ENCODE measurements at places on chromosomes 6 and 20.

DNA sequence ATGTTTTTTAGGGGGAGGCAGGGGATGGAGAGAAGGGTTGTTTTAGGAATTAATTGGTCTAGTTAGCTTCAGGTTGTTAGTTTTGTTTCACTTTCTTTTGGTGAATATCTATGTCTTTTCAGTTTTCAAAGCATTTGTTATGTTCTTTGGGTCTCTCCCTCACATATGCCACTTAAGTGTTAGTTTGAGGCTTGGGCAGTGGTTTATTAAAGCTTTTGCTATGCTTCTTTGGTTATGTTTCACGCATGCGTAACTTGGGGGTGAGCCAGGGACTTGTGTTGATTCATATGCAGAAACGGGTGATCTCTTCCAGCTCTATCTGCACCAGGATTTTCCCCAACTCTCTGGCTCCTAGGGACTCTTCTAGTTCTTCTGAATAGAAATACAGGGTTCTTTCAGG, 11.4 kb upstream of the MMS22L start:
- H3K36me3 ChIP-seq, result no peaks in the 10 kb centered on the region
- H3K27ac ChIP-seq, result no peak overlapping the region
- peak overlapping the region; percentile 8 for H3K4me3 ChIP-seq
- H3K27me3 ChIP-seq, result peaks cover 55% of the 10 kb centered on the region

DNA sequence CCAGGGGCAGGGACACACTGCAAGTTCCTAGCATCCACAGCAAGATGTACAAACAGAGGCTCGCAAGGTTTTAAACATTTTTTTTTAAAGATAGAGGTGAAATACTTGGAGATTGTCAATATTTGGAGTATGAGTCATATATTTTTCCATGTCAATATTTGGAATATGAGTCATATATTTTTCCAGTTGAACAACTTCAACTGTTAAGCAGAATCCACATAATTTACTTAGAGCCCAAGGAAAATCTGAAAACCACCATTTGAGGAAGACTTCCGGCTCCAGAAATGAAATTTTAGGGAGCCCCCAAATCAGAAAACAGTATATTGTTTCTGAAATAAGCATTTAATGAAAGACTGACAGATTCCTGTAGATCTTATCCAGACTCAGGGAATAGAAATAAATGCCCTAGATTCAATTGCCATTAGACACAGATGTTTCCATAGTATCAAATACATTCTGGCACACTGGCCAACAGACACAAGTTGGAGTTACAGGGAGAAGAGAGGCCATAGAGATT, 51.6 kb upstream of the FAM184A start:
- H3K27ac ChIP-seq, result no peak overlapping the region
- H3K4me3 ChIP-seq, result no peak overlapping the region
- no peaks in the 10 kb centered on the region for H3K4me1 ChIP-seq
- H3K36me3 ChIP-seq, result no peaks in the 10 kb centered on the region
- no peak for DNase-seq

DNA sequence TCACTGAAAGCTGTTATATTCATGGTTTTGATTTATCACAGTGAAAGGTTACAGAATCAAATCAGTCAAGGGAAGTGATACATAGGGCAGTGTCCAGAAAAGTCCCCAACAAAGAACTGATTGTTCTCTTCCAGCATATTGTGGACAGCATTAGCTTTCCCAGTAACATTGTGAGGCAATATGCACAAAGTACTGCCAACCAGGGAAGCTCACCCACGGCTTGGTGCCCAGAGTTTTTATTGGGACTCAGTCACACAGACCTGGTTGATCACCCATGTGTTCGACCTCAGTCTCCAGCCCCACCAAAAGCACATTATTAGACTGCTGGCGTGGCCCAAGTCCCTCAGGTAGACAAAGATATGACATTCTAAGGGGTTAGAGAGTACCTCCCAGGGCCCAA, 76.0 kb downstream of the LCA5 start:
- H3K4me1 ChIP-seq, result no peaks in the 10 kb centered on the region
- no peaks in the 10 kb centered on the region for H3K36me3 ChIP-seq
- no peak overlapping the region for H3K4me3 ChIP-seq

DNA sequence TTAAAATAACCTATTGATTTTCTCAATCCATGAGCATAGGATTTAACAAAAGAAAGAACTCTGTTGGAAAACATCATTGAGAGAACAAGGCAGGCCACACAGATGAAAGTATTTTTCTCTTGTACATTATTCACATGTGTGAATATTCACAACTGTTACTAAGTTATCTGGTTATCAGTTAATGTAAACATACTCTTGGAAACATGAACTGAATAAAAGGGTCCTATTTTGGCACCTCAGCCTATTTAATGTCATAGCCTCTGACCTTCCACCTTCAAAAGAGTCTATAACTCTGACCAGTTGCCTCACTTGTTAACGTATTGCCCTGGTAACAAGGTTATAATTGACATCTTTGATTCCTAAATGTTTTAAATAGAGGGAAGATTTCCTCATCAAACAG, 8.1 kb downstream of the SYCP2 start:
- peaks cover 3% of the 10 kb centered on the region for H3K4me1 ChIP-seq
- no peak overlapping the region for H3K4me3 ChIP-seq
- no peak for DNase-seq
- H3K27ac ChIP-seq, result no peak overlapping the region
- H3K27me3 ChIP-seq, result no peaks in the 10 kb centered on the region
- no peaks in the 10 kb centered on the region for H3K36me3 ChIP-seq

DNA sequence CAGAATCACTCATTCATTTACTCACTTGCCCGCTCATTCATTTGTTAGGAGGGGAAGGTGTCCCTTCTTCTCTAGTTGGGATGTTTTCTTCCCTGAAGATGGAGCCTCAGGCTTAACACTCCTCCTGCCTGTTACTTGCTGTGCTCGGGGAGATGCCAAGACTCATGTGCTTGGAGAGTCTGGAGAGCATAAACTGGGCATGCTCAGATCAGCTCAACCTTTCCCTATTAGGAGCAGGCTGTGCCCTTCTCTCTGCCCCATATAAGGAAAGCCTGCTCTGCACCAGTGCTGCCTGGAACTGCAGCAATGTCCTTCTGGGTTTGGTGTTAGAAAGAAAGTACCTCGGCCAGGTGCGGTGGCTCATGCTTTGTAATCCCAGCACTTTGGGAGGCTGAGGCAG, 18.0 kb upstream of the UBE2V1 start:
- peaks cover 42% of the 10 kb centered on the region for H3K36me3 ChIP-seq
- DNase-seq, result no peak
- no peak overlapping the region for H3K4me3 ChIP-seq
- no peak overlapping the region for H3K27ac ChIP-seq

All from effector memory CD8-positive, alpha-beta T cell (primary cell).